ENCODE measurements at places on chromosomes 7 and 10. TPM values are rescaled to one million over a fixed set of nuclear protein-coding genes. Genes with fewer than 3 reads are reported as not detected.

GRCh38 chr7:1158203-1159126 lies 1.5 kb downstream of the ZFAND2A start:
- no peak for DNase-seq

DNA sequence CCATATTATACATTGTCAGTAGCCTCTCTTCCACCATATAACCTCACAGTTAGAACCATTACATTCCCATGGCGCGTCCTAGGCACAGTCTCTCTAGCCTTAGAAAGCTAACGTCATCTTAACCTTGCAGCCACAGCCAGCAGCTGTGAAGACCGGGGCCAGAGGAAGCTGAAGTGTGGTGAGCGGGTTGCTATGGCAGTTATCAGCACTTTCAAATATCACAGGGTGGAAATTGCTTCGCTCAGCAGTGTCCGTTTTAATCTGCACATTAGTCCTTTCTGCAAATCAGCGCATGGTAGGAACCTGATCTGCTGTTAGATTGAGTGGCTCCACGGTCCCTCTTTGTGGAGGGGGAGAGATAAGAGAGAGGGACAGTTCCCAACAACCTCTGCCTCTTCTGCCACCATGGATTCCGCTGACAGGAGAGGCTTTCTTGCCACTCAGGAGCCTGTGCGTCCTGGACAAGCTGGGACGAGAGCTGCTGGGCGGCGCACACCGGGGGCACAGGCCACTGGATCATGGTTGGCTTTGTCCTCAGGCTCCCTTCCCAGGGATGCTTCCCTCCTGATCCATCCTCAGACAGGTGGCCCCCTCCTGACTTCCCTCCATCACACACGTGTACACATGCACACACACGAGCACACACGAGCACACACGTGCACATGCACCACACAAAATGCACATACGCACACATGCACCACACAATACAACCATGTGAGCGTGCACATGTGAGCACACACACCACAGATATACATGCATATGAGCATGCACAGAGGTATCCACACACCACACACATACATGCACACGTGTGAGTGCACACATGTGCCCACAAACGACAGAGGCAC lies 93.8 kb downstream of the WDR37 start:
- DNase-seq = no peak

DNA sequence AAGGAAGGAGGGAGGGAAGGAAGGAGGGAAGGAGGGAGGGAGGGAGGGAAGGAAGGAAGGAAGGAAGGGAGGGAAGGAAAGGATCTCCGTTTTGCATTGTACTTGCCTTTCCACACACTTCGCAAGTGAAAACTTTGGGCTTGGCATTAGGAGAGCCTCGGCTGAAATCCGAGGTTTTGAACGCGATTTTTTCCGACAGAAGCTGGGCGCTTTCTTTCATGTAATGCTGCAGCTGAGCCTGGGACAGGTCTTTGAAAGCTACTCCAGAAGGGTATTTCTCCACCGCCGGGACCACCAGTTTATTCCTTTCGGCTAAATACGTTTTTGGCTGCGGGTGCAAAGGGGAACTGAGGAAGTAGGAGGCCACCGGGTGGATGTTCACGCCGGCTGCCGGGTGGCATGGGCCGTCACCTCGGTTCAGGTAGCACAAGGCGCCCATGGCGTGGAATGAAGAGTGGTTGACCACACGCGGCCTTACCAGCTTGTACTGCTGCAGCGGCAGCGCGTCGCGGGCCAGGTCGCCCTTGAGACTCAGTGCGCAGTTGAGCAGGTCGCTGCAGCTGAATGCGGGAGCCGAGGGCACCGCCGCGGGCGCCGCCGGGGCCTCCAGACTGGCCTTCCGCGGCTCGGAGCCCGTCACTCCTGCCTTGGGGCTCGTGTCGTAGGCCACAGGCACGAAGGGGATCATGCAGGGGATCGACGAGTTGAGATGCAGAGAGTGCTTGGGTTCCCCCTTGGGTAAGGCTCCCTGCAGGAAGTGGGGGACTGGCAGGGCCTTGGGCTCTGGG lies 825 bp downstream of the FEZF1 start:
- no peak for DNase-seq

DNA sequence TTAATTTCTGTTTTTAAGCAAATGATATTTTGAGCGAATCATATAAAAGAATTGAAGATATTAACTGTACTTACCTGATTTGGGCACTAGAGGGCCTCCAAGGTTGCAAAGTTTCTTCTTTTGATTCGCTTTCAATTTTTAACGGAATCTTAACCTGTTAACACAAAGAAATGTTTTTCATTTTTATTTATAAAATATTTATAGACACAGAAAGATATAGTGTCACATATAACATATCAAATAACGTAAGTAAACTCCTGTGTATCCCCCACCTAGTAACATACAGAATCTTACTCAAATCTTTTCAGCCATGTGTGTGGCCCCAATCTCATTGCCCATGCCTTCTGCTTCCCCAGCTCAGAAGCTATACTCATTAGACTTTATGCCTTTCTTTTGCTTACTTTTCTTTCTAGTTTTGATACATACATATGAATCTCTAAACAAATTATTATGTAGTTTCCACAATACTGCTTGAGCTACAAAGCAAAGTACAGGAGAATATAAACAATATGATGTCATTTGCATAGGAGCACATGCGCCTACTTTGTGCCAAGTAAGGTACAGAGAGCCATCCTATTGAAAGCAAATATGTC lies 49.5 kb upstream of the ZPBP start:
- DNase-seq = no peak

GRCh38 chr10:3064423-3064822 lies 2.9 kb upstream of the PFKP start:
- DNase-seq = no peak

GRCh38 chr7:45564485-45564884 lies 9.7 kb upstream of the ADCY1 start:
- DNase-seq = no peak

- DNase-seq = no peak
Observed at GRCh38 chr7:20749906-20750305, 36.8 kb downstream of the SP8 start.

DNA sequence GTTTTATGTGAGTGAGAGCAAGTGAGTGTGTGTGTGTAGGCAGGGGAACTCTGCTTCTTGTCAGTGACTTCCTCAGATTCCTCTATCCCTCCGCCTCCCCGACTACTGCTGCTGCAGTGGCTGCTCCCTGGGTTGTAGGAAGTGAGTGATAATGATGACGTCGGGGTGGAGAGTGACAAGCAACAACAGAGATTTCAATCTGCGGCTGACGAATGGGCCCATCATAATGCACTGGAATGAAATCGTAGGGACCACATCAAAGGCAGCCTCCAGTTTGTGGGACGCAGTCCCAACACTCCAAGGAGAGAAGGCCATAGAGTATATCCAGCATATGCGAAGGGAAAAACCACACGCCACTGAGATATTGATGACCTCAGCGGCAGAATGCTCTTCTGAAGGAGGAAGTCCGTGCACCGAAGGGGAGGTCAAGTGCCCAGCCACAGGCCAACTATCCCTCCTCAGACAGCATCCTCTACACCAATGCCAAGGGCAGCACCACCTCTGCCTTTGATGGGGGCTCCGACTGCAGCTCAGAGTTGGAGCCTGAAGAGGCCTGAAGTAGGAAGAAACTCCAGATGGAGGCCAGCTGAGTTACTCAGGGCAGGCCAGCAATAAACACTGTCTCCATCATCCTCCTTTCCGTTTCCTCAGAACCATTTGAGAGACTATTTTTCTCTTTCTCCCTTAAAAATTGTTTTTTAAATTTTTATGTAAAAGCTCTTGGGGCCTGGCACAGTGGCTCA lies 11.3 kb upstream of the STMP1 start:
- peak; percentile 85 for DNase-seq

- no peak for DNase-seq
Observed at GRCh38 chr7:155270861-155271260, 26.8 kb upstream of the INSIG1 start.

GRCh38 chr10:97511711-97512440 lies 13.2 kb downstream of the UBTD1 start:
- no peak for DNase-seq

DNA sequence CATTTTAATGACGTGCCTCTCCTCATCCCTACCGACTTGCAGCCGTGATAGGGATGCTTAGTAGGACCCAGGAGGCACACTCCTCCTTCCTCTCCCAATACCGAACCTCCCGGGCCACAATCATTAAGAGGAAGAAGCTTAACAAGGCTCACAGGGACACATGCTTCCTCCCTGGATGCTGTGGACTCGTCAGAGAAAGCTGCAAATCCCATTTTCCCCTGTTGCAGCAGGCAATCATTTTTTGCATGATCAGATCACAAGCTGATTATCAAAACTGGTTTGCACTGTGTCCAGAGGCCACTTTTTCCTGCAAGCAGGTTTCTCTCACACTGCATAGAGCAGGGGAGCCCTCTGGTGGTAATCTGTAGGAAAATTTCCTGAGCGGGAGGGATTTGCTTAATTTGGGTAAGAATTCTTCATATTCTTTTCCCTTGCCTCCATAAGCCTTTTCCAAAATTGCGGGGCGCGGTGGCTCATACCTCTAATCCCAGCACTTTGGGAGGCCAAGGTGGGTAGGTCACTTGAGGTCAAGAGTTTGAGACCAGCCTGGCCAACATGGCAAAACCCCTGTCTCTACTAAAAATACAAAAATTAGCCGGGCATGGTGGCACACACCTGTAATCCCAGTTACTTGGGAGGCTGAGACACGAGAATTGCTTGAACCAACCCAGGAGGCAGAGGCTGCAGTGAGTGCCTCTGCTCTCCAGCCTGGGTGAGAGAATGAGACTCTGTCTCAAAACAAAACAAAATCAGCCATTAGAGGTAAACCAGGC lies 16.1 kb upstream of the LAMB4 start:
- peak; percentile 68 for DNase-seq

- no peak for DNase-seq
Observed at GRCh38 chr7:123995617-123996326, 37.1 kb downstream of the TMEM229A start.

- no peak for DNase-seq
Observed at GRCh38 chr10:90204956-90205314, 503.5 kb downstream of the KIF20B start.

DNA sequence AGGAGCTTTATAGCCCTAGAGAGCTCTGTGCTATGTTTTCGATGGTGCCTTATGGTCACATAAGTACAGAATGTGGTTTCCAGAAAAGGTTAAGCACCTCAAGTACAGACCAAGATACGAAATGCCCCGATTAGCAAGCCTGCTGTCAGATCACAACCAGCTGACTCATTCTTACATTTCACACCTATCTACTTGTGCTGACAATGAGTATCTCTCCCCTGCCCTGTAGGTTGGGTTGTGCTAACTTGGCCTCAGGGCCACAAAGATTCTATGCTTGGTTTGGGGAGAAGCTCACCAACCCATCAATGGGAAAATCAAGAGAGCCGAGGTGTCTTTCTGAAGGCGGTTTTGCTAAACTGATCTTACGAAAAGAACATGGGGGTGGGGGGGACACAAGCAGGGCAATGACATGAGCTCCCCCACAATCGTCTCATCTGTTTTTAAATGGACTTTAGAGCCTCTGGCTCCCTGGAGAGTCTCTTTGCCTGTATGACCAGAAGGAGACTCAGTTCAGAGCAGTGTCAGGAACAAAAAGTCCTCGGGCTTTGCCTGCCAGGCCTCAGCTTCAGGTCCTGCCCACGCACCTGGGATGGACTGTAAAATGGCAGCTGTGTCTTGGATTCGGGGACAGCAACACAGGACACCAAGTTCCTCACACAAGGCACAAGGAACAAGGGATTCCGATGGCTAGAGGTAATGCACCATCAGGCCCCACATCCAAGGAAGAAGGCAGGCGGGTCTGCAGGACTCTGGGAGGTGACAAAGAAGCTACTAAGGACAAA lies 55.1 kb downstream of the FAM53B start:
- DNase-seq = no peak

Gene SPDYE8
- total RNA-seq = 0.24 TPM

Gene CTTNBP2
- total RNA-seq = not detected

Gene TMEM270
- not detected for total RNA-seq

Gene JAKMIP3
- total RNA-seq = 0.16 TPM

Gene PITX3
- not detected for total RNA-seq
